K562 (cell line): ENCODE measurements at places on chromosomes 11 and 22. TPM values are rescaled to one million over a fixed set of nuclear protein-coding genes. Genes with fewer than 3 reads are reported as not detected.

The C11orf65 gene
- total RNA-seq, result 0.81 and 1.1 TPM in 2 replicates

- no peak for DNase-seq
Measured at GRCh38 chr11:4030197-4030596, 64.4 kb upstream of the RRM1 start.

GRCh38 chr11:130180491-130180890, 20.9 kb downstream of the ST14 start:
- DNase-seq, result no peak

DNA sequence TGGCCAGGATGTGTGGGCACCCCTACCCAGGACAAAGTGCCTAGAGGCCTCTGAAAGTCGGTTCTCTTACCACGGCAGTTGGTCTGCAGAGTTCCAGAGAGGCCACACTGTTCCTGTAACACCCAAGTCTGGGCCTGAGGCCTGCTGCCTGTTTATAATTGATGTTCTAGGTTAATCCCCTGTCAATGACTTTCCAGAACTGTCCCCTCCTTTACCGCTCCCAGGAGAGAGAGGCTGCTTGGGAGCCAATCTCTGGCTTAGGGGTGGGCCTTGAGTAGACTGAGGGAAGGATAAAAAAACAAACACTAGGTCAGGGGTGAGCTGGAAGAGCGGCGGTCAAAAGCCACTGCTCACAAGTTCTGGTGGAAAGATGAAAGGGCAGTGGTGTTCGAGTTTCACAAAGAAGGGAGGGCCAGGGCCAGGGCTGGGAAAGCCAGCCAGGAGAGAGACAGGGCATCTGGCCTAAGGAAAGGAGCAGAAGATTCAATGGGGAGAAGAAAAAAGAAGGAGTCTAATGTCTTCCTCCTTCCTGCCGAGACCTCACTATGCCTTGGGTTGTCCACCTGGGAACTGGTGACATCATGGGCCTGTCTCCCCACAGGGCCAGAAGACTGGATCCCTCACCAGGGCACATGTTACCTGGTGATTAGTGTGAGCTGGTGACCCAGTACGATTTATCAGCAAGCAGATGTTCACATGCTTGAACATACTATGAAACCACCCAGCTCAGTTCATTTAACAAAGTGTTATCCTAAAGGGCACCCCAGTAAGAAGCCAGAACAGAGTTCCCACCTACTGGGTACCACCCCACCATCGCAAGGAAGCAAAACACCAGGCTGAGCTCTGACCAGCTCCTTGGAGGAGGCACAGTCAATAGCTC, 50.2 kb downstream of the PC start:
- DNase-seq, result no peak

- DNase-seq, result no peak
Measured at GRCh38 chr11:46827995-46828394, 18.1 kb downstream of the CKAP5 start.

DNA sequence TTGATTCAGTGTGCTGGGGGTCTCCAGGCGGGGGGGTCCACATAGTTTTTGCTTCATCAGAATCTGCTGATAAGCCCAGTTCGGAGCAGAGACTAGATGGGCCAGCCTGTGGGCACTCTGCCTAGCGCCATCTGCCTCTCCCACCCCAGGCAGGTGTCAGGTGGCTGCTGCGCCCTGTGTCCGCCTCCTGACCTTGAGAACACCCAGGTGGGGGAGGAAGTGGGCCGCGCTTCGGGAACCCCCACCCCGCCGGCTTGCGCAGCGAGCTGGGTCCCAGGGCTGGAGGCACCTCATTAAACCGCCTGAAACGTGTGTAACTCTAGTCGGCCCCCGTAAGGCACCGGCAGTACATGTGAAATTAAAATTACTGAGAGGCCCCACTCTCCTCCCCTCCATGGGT, 113.6 kb downstream of the KCNQ1 start:
- DNase-seq, result no peak

DNA sequence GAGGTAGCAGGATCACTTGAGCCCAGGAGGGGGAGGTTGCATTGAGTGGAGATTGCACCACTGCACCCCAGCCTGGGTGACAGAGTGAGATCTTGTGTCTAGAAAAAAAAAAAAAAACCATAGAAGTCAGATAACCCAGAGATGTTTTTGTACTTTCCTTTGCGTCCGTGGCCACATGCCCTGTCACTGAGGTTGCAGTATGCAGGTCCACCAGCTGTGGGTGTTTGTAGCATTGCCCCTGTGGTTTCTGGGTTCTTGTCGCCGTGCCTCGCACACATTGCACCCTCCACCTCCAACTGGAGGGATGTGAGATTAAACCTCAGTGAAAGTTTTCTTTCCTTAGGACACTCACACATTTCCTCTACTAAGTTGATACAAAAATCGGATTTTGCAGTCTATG, 70.3 kb downstream of the TNRC6B start:
- DNase-seq, result no peak
